ENCODE measurements at places on chromosomes 7 and 10. TPM values are rescaled to one million over a fixed set of nuclear protein-coding genes. Genes with fewer than 3 reads are reported as not detected.

DNA sequence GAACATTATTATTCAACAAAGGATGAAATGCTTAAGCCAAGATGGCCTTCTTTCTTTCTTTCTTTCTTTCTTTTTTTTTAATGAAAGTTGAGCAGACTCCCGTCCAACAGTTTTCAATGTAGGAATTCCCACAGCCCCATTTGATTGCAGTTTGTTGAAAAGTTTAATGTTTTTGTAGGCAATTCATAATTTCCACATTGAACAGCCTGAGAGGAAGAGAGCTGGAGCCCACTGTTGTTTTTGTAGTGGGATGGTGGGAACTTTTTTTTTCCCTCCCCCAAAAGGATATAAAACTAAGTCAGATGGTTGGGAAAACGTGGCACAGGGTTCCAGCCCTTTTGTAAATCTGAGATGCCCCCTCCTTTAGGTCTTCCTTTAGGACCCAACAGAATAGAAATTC lies 86.6 kb downstream of the TCF7L2 start:
- peaks cover 22% of the 10 kb centered on the region for H3K4me1 ChIP-seq
- H3K27ac ChIP-seq, result no peak overlapping the region
- DNase-seq, result no peak
- H3K36me3 ChIP-seq, result no peaks in the 10 kb centered on the region
- H3K4me3 ChIP-seq, result no peak overlapping the region

DNA sequence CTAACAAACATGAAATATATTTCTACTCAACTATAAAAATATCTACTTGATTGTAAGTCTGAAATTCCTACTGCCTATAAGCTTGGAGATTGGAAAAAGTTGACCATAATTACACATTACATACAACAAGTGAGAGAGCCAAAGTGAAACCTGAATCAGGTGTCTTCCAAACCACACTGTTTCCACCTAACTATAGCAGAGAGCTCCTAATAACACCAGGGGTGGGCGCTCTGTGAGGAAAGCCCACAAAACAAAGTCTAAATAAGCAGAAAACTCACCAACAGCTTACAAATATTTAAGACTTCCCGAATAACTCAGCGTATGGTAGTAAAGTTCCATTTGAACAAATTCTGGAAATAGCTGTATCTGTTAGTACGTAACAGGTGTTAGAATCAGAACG lies 119.9 kb downstream of the GPR37 start:
- H3K36me3 ChIP-seq, result no peaks in the 10 kb centered on the region
- DNase-seq, result no peak
- no peaks in the 10 kb centered on the region for H3K27me3 ChIP-seq
- no peaks in the 10 kb centered on the region for H3K4me1 ChIP-seq
- H3K4me3 ChIP-seq, result no peak overlapping the region

DNA sequence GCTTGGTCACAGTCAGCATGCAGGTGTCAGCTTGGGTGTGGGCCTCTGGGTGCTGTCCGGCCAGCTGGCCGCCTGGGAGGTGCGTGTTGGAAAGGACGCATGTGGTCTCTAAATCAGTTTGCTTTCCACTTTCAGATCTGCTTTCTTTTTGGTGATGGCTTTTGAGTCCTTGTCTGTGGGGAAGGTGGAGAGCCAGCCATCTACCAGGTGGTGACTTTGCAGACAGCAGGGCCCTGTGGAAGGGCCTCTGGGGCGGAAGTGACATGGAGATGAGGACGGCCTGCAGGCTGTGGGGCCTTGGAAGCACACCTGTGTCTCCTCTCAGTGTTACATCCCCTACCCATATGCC lies 59.4 kb downstream of the WDR37 start:
- DNase-seq, result no peak
- H3K4me3 ChIP-seq, result no peak overlapping the region
- no peaks in the 10 kb centered on the region for H3K4me1 ChIP-seq
- no peaks in the 10 kb centered on the region for H3K27me3 ChIP-seq

The CYP3A4 gene
- total RNA-seq, result not detected

DNA sequence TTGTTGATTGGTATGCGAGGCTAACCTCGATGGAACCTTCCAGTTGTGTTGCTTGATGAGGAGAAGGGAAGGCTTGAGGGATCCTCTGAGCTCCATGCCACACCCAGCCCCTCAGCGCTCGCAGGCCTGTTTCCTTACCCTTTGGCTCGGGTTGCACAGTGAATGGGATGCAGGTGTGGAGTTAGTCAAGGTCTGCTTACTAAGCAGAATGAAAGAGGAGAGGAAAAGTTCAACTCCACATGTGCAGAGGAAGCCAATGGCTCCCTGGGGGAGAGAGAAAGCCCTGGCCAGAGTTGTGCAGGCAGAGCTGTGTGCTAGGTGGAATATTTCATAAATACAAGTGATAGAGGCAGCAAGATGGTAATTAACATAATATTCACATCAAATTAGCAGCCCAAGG lies 85.5 kb downstream of the JCAD start:
- no peak overlapping the region for H3K27ac ChIP-seq
- H3K4me1 ChIP-seq, result peaks cover 24% of the 10 kb centered on the region
- no peaks in the 10 kb centered on the region for H3K27me3 ChIP-seq
- no peaks in the 10 kb centered on the region for H3K36me3 ChIP-seq
- H3K4me3 ChIP-seq, result no peak overlapping the region

All from sigmoid colon (tissue), 7 donors.